Endothelial cell (in vitro differentiated cells): ENCODE measurements at places on chromosomes 3 and 15. TPM values are rescaled to one million over a fixed set of nuclear protein-coding genes. Genes with fewer than 3 reads are reported as not detected.

Gene AGTR1
- total RNA-seq = not detected

Gene ANKRD34C
- total RNA-seq = not detected

Gene PYGO1
- total RNA-seq = 1.5 TPM

Gene KLHL6
- 46.1 TPM for total RNA-seq

Gene PARP15
- total RNA-seq = 0.36 TPM

Gene CACNA1D
- total RNA-seq = 208 TPM

Gene ZMYND10
- total RNA-seq = not detected

Gene MINAR1
- 5.3 TPM for total RNA-seq

Gene ARPP21
- not detected for total RNA-seq

Gene SLC22A14
- total RNA-seq = 0.36 TPM

- H3K4me1 ChIP-seq = peaks cover 10% of the 10 kb centered on the region
- DNase-seq = no peak
- H3K36me3 ChIP-seq = no peaks in the 10 kb centered on the region
Measured at GRCh38 chr3:55725681-55726500, 238.8 kb upstream of the WNT5A start.

GRCh38 chr3:22685597-22685996 lies 517.5 kb upstream of the UBE2E2 start:
- no peaks in the 10 kb centered on the region for H3K36me3 ChIP-seq
- no peak overlapping the region for H3K27ac ChIP-seq
- peak; percentile 15 for DNase-seq
- H3K27me3 ChIP-seq = peaks cover 2% of the 10 kb centered on the region

DNA sequence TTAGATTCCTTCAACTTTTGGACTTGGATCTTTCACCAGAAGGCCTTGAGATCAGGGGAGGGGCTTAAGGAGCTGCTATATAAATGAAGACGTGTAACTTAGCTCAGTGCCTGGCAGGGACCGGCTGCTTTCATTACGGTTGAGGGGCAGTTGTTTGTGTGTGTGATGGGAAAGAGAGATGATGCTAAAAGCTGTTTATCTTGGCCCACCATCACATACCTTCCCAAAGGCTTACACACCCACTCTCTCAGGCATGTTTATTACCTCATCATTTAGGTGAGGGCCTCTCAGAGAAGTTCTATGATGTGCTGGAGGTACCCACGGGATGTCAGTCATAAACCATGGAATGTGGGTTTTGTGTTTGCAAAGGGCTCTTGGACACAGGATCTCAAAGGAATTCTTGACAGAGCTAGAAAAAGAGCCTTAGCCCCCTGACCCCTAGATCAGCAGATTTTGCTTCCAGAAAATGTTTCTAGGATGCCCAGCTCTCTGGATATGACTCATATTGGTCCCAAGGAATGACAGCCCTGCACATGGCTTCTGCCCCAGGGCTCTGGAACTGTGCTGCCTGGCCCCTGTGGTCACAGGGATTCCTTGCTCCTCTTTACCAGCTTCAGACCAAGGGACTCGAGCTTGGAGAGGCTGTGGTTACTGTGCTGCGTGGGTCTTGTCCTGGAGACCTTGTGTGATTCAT lies 15.9 kb upstream of the SMAD3 start:
- peaks cover 3% of the 10 kb centered on the region for H3K4me1 ChIP-seq
- no peaks in the 10 kb centered on the region for H3K36me3 ChIP-seq
- peaks cover 3% of the 10 kb centered on the region for H3K27me3 ChIP-seq
- H3K4me3 ChIP-seq = no peak overlapping the region
- DNase-seq = no peak

DNA sequence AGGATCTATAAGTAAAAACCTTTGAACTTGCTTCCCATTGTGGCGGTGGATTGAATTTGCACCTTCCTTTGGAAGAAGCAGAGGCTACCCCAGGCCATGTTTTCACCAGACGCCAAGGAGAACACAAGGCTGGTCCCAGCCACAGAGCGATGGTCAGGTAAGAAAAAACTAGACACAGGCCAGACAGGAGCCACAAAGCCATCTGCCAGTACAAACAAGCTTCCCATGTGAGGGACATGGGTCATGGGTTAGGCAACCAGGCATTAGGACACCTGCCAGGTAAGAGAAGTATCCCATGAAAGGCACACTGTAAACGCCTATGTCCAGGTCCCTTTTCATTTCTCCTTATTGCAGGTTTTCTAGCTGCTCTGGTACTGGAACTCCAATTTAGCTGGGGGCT lies 190.2 kb downstream of the KLF13 start:
- no peak overlapping the region for H3K4me3 ChIP-seq
- peaks cover 9% of the 10 kb centered on the region for H3K4me1 ChIP-seq
- H3K36me3 ChIP-seq = no peaks in the 10 kb centered on the region
- no peak for DNase-seq
- H3K27me3 ChIP-seq = no peaks in the 10 kb centered on the region
- H3K27ac ChIP-seq = no peak overlapping the region

DNA sequence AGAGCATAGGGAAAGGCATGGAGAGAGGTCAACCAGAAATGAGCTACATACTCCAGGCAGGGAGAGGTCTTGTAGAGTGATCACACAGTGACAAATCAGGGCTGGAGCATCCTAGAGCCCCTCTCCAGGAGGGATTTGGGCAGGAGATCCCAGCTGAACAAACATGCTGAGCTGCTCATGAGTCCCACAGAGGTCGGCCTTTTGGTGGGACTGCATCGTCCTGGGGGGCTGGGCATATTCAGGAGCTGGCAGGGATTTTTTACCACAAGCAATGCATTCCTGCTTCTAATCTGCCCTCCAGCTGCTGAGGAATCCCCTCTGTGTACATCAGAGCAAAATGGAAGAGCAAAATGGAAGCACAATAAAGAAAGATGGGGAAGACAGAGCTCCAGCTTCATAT lies 94.9 kb downstream of the NTRK3 start:
- H3K4me3 ChIP-seq = no peak overlapping the region
- peaks cover 1% of the 10 kb centered on the region for H3K27me3 ChIP-seq
- no peak for DNase-seq
- no peaks in the 10 kb centered on the region for H3K36me3 ChIP-seq

GRCh38 chr15:78387246-78388037 lies 47.3 kb downstream of the CRABP1 start:
- DNase-seq = no peak
- no peaks in the 10 kb centered on the region for H3K4me1 ChIP-seq
- H3K4me3 ChIP-seq = no peak overlapping the region
- peaks cover 4% of the 10 kb centered on the region for H3K27me3 ChIP-seq
- peaks cover 9% of the 10 kb centered on the region for H3K36me3 ChIP-seq
- H3K27ac ChIP-seq = no peak overlapping the region

- no peak overlapping the region for H3K4me3 ChIP-seq
- no peak for DNase-seq
- H3K27ac ChIP-seq = no peak overlapping the region
- H3K27me3 ChIP-seq = no peaks in the 10 kb centered on the region
- no peaks in the 10 kb centered on the region for H3K36me3 ChIP-seq
Measured at GRCh38 chr3:178513546-178514380, 22.5 kb upstream of the KCNMB2 start.

GRCh38 chr3:71956716-71957115 lies 171.8 kb upstream of the PROK2 start:
- H3K4me1 ChIP-seq = peaks cover 13% of the 10 kb centered on the region
- no peak for DNase-seq
- no peak overlapping the region for H3K4me3 ChIP-seq
- H3K27ac ChIP-seq = no peak overlapping the region

- no peak for DNase-seq
- H3K27ac ChIP-seq = no peak overlapping the region
- peaks cover 8% of the 10 kb centered on the region for H3K4me1 ChIP-seq
- H3K36me3 ChIP-seq = no peaks in the 10 kb centered on the region
- peaks cover 5% of the 10 kb centered on the region for H3K27me3 ChIP-seq
- H3K4me3 ChIP-seq = no peak overlapping the region
Measured at GRCh38 chr15:66170042-66170441, 83.5 kb downstream of the MEGF11 start.

- peaks cover 2% of the 10 kb centered on the region for H3K27me3 ChIP-seq
- DNase-seq = no peak
- H3K36me3 ChIP-seq = no peaks in the 10 kb centered on the region
- no peaks in the 10 kb centered on the region for H3K4me1 ChIP-seq
- no peak overlapping the region for H3K27ac ChIP-seq
Measured at GRCh38 chr3:1190569-1190968, 97.7 kb downstream of the CNTN6 start.

GRCh38 chr3:159186581-159186980 lies 384.7 kb downstream of the MFSD1 start:
- no peak overlapping the region for H3K4me3 ChIP-seq
- DNase-seq = no peak
- no peaks in the 10 kb centered on the region for H3K27me3 ChIP-seq
- no peaks in the 10 kb centered on the region for H3K36me3 ChIP-seq
- peaks cover 1% of the 10 kb centered on the region for H3K4me1 ChIP-seq

DNA sequence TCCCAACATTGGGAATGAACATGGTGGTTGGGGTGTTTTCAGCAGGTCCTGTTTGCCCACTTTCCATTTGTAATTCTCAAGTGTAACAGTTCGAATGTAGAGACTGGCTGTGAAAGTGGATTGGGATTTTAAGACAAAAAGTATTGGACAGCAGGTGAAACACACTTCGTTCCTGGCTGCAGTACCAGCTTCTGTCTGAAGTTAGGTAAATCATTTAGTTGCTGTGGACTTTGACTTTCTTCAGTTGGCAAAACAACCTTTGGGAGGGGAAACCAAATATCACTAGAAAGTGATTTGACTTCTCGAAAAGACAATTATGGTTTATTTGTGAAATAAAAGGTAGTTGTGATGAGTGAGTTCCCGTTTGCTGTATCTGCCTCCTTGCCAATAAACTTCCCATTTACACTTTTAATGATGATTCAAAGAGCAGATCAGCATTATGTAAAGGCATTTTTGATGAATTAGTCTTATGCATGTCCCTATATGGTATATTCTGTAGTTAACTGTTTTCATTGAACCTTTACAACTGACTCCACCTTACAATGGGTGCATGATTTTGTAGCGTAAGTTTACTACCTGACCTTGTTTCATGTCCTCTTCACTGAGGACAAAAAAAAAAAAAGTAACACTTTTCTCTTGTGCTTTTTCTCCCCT lies 34.0 kb downstream of the FNDC3B start:
- H3K27me3 ChIP-seq = peaks cover 2% of the 10 kb centered on the region
- no peak overlapping the region for H3K4me3 ChIP-seq
- H3K36me3 ChIP-seq = peaks cover 8% of the 10 kb centered on the region
- peaks cover 22% of the 10 kb centered on the region for H3K4me1 ChIP-seq
- no peak overlapping the region for H3K27ac ChIP-seq

- DNase-seq = no peak
- no peak overlapping the region for H3K27ac ChIP-seq
- no peaks in the 10 kb centered on the region for H3K27me3 ChIP-seq
Measured at GRCh38 chr3:66416556-66417304, 84.1 kb downstream of the LRIG1 start.

GRCh38 chr3:189720736-189721417 lies 89.7 kb downstream of the TP63 start:
- H3K4me3 ChIP-seq = no peak overlapping the region
- H3K4me1 ChIP-seq = peaks cover 16% of the 10 kb centered on the region
- no peak overlapping the region for H3K27ac ChIP-seq

DNA sequence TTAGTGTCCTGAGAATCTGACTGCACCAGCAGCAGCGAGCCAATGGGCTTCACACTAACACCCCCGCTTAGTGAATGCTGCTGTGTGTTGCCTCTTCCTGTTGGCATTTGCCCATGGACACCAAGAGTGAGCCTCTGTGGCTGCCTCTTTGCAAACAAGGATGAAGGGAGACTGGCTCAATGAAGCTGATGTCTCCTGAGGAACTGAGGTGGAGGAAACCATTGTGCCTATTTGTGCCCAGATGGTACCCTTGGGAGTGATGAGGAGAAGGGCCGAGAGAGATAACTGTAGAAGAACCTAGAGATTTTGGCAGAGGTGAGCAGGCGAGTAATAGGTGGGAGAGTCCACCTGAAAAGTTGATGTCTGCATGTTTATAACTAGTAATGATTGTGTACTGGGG lies 51.2 kb downstream of the IL20RB start:
- peaks cover 9% of the 10 kb centered on the region for H3K4me1 ChIP-seq
- H3K27me3 ChIP-seq = no peaks in the 10 kb centered on the region
- H3K36me3 ChIP-seq = peaks cover 14% of the 10 kb centered on the region
- no peak overlapping the region for H3K27ac ChIP-seq

DNA sequence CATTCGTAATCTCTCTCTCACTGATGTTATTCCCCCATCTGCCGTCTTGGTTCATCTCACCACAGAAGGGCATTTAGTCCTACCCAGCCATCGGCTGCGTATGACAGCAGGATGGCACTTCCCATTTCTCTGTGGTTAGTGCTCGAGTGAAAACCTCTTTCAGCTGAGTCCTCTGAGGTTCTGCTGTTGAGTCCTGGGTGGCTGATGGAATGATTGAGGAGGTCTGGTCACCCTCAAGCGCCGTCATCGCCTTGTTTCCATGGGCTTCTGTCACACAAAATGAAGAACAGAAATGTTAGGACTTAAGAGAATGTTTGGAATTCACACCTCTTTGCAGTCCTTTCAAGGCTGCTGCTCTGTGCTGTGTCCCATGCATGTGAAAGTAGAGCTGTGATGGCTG lies 9.4 kb upstream of the SACM1L start:
- H3K4me1 ChIP-seq = peaks cover 29% of the 10 kb centered on the region
- H3K36me3 ChIP-seq = peaks cover 14% of the 10 kb centered on the region
- H3K27ac ChIP-seq = no peak overlapping the region
- no peak overlapping the region for H3K4me3 ChIP-seq

DNA sequence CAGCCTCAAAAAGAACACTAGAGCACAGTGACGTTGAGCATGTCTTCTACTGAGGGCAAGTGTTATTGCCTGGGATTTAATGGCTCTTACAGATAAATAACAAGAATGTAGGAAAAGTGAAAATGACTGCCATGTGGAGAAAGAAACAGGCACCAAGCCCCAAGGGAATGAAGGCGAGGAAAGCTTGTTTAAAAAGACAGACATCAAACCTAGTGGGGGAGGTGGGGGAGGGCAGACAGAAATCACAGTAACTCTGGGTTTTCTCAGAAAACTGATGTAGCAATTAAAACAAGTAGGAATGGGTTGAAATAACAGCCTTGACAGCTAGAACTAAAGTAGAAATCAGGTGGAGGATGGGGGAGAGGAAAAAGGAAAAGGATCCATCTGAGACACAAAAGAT lies 18.4 kb upstream of the LYZL4 start:
- H3K27me3 ChIP-seq = peaks cover 2% of the 10 kb centered on the region
- peaks cover 6% of the 10 kb centered on the region for H3K4me1 ChIP-seq
- no peak overlapping the region for H3K4me3 ChIP-seq
- no peaks in the 10 kb centered on the region for H3K36me3 ChIP-seq
- no peak overlapping the region for H3K27ac ChIP-seq

GRCh38 chr3:51052562-51052961 lies 332.5 kb upstream of the MANF start:
- H3K27me3 ChIP-seq = peaks cover 2% of the 10 kb centered on the region
- no peaks in the 10 kb centered on the region for H3K4me1 ChIP-seq
- no peak overlapping the region for H3K27ac ChIP-seq
- no peaks in the 10 kb centered on the region for H3K36me3 ChIP-seq
- DNase-seq = no peak

DNA sequence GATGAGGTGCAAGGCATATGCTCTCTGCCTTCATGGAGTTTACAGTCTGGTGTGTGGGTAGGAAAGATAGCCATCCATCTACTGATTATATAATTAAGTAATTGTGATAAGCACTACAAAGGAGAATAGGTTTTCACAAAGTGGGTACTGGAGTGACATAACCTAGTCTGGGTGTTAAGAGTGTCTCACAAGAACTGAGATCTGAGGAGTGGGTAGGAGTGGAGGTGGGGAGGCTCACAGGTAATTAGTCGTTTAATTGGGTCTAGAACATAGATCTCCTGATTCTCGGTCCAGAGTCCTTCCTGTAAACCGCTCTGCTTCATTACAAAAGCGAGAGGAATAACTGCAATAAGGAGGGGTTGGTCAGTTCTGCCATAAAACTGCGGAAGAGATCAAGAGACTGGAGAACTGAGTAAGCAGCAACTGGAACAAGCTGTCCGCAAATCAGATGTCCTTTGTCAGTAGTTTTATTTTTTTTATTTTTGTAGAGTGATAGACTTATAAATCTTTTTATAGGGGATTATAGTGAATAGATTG lies 2.2 kb downstream of the NEO1 start:
- no peak overlapping the region for H3K27ac ChIP-seq
- H3K4me3 ChIP-seq = no peak overlapping the region
- peaks cover 15% of the 10 kb centered on the region for H3K4me1 ChIP-seq
- peaks cover 6% of the 10 kb centered on the region for H3K36me3 ChIP-seq
